Calu3 (cell line): ENCODE measurements at places on chromosomes 5 and 9.

- no peaks in the 10 kb centered on the region for H3K4me1 ChIP-seq
- no peak overlapping the region for H3K4me3 ChIP-seq
- H3K27me3 ChIP-seq = peaks cover 75% of the 10 kb centered on the region
These were observed 53.7 kb upstream of the ZBTB43 start for GRCh38 chr9:126750941-126751725.

- no peak overlapping the region for H3K27ac ChIP-seq
- no peaks in the 10 kb centered on the region for H3K27me3 ChIP-seq
- no peak overlapping the region for H3K4me3 ChIP-seq
These were observed 310.7 kb downstream of the ASTN2 start for GRCh38 chr9:117104206-117104605.

DNA sequence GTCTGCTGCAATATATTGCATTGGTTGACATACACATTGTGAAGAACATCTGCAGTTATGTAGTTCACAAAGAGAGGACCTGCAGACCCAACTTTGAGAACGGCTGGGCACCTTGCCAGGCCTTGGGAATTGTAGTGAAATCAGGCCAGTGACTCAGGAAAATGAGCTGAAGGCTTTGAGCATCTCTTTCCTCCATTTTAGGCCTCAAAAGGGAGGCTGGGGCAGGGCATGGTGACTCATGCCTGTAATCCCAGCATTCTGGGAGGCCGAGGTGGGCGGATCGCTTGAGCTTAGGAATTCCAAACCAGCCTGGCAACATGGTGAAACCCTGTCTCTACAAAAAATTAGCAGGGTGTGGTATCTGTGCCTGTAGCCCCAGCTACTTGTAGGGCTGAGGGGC, 1.4 kb upstream of the IPPK start:
- H3K27ac ChIP-seq = peak overlapping the region; percentile 80
- H3K4me1 ChIP-seq = peaks cover 18% of the 10 kb centered on the region
- H3K36me3 ChIP-seq = peaks cover 33% of the 10 kb centered on the region
- peak; percentile 76 for DNase-seq
- no peaks in the 10 kb centered on the region for H3K27me3 ChIP-seq

GRCh38 chr5:56815658-56816545, 553 bp downstream of the MAP3K1 start:
- DNase-seq = peak; percentile 32
- no peak overlapping the region for H3K27ac ChIP-seq
- peaks cover 49% of the 10 kb centered on the region for H3K36me3 ChIP-seq

- H3K36me3 ChIP-seq = no peaks in the 10 kb centered on the region
- H3K27me3 ChIP-seq = peaks cover 68% of the 10 kb centered on the region
- H3K4me1 ChIP-seq = no peaks in the 10 kb centered on the region
- no peak overlapping the region for H3K4me3 ChIP-seq
These were observed 101.6 kb downstream of the FSTL4 start for GRCh38 chr5:133510634-133511262.

DNA sequence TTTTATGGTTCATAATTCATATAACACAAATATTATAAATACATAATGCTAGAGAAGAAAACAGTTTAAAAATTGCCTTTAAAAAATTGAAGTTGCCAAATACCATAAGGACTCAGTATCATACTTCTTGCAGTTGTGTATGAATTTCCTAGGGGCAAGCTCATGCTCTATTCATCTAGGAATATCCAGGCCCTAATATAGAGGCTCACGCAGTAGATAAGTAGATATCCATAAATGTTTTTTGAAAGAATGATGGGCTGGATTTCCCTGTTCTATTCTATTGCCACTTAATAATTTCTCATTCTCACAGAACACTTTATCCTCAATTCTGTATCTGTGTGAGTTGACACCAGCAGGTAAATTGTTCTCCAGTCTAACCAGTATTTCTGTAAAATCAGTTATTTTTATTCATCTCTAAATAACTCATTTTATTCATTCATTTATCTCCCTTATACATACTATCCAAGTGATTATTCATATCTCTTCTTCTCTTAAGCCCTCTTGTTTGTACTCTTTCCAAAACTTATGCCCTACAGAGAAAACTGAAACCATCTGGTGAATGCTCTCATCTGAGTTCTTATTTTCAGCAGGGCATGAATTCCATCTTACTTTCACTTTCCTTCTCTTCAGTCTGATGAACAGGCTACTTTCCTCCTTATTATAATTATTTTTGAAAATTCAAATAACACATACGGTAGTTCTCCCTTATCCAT, 97.1 kb downstream of the SLC44A1 start:
- DNase-seq = no peak
- peaks cover 9% of the 10 kb centered on the region for H3K4me1 ChIP-seq
- no peak overlapping the region for H3K27ac ChIP-seq
- no peaks in the 10 kb centered on the region for H3K36me3 ChIP-seq
- H3K4me3 ChIP-seq = no peak overlapping the region

DNA sequence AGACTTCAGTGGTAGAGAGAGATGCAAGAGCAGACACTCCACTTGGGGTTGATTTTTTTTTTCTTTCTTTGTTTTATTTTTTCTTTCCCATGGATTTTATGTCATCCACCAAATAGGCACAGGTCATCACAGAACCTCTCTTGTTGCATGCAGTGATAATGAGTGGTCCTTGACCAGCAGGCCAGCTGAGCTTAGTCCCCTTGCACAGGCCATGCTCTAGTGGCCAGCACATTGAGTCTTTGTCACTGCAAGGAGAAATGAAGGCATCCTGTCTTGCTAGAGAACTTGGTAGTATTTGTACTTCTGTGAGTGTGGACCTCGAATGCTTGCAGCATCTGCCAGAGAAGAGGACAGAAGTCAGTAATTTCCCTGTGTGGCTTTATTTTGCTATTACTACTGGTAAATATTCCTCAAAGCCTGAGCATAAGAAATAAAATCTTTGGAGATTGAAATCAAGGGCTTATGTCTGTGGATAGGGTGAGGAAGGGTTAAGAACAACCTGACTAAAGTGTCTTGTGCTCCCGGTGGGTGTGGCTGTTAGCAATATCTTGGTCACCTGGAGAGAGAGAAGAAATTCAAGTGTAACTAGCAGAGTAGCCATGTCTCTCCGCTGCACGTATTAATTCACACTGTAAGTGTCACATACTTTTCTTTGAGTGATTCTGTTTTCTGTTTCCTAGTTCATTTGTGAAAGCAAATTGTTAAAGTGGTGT, 45.3 kb upstream of the NCS1 start:
- no peaks in the 10 kb centered on the region for H3K4me1 ChIP-seq
- no peaks in the 10 kb centered on the region for H3K27me3 ChIP-seq
- H3K4me3 ChIP-seq = no peak overlapping the region
- no peak overlapping the region for H3K27ac ChIP-seq
- no peak for DNase-seq

DNA sequence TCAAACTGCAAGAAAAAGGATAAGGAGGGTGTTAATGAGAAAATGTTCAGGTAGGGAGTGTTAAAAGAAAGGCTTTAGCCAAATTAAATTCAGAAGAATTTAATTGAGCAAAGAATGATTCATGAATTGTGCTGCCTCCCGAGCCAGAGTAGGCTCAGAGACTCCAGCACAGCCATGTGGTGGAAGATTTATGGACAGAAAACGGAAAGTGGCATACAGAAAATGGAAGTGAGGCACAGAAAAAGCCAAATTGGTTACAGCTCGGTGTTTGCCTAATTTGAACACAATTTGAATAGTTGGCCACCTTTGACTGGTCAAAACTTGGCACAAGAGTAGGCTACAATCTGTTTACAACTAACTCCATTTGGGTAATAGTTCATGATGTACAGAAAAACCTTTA, 9.6 kb upstream of the SLC30A5 start:
- no peak overlapping the region for H3K4me3 ChIP-seq
- peaks cover 4% of the 10 kb centered on the region for H3K36me3 ChIP-seq
- DNase-seq = no peak
- no peaks in the 10 kb centered on the region for H3K27me3 ChIP-seq
- peaks cover 11% of the 10 kb centered on the region for H3K4me1 ChIP-seq
- H3K27ac ChIP-seq = no peak overlapping the region

- no peak overlapping the region for H3K4me3 ChIP-seq
- peaks cover 12% of the 10 kb centered on the region for H3K4me1 ChIP-seq
- H3K27ac ChIP-seq = no peak overlapping the region
These were observed 11.3 kb upstream of the EXOC3 start for GRCh38 chr5:431711-432050.

- no peak overlapping the region for H3K27ac ChIP-seq
- H3K27me3 ChIP-seq = no peaks in the 10 kb centered on the region
- no peaks in the 10 kb centered on the region for H3K4me1 ChIP-seq
- peaks cover 22% of the 10 kb centered on the region for H3K36me3 ChIP-seq
These were observed 35.6 kb downstream of the CEP72 start for GRCh38 chr5:647727-648126.

DNA sequence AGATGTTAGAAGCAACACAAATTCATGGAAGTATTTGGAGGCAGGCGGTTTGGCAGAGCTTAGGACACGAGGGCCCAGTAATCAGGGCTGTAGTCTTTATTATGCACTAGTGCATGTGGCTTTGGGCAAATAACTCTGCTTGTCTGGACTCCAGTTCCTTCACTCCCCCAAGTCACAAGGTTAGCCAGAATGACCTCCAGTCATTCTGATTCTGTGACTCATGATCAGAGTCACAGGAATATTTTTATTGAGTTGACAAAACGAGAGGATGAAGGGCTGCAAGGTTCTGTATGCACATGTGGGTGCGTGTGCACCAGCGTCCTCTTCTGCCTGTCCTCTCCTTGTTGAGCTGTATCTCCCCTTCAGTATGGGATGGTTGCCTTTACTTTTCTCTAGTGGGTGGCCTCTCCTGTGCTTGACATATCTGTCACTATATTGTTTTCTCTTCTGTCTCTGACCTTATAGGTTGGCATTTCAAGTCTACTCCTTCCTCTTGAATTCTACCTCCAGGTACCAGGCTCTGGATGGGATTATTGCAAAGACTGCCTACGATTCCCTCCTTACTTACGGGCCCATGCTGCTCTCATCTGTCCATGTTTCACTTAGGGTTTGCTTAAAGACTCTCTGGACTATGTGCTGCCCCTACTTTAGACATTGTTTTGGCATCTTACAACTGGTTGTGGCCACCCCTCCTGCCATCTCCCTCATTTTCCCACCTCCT, 94.6 kb downstream of the KDM4C start:
- H3K4me3 ChIP-seq = peak overlapping the region; percentile 10
- no peaks in the 10 kb centered on the region for H3K36me3 ChIP-seq
- no peak for DNase-seq
- H3K4me1 ChIP-seq = peaks cover 12% of the 10 kb centered on the region
- H3K27ac ChIP-seq = no peak overlapping the region

- no peaks in the 10 kb centered on the region for H3K36me3 ChIP-seq
- no peak overlapping the region for H3K4me3 ChIP-seq
- H3K4me1 ChIP-seq = no peaks in the 10 kb centered on the region
- no peak overlapping the region for H3K27ac ChIP-seq
These were observed 311.0 kb downstream of the SLIT3 start for GRCh38 chr5:168989731-168990505.

DNA sequence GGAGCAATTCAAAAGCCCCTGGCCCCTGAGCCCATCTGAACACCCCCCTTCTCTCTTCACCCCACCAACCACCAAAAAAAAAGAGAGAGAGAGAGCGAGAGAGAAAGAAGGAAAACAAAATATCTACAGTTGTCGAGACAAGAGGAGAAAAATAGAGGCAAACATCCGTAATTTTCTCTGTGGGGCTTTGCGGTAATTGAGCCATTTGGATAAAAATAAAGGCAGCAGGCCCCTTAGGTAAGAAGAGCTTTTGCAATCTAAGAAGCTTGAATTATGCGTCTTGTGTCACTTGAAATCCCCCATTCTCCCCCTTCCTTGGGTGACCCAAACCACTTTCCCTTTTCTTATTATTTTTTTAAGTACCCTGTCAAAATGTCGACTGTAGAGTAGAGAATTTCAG, 35.5 kb upstream of the FUBP3 start:
- peaks cover 9% of the 10 kb centered on the region for H3K4me1 ChIP-seq
- H3K27ac ChIP-seq = no peak overlapping the region
- peaks cover 59% of the 10 kb centered on the region for H3K27me3 ChIP-seq
- no peak overlapping the region for H3K4me3 ChIP-seq

- DNase-seq = no peak
- H3K36me3 ChIP-seq = no peaks in the 10 kb centered on the region
- peaks cover 26% of the 10 kb centered on the region for H3K27me3 ChIP-seq
- H3K27ac ChIP-seq = no peak overlapping the region
- no peaks in the 10 kb centered on the region for H3K4me1 ChIP-seq
These were observed 16.1 kb upstream of the TMED7 start for GRCh38 chr5:115641948-115642347.

DNA sequence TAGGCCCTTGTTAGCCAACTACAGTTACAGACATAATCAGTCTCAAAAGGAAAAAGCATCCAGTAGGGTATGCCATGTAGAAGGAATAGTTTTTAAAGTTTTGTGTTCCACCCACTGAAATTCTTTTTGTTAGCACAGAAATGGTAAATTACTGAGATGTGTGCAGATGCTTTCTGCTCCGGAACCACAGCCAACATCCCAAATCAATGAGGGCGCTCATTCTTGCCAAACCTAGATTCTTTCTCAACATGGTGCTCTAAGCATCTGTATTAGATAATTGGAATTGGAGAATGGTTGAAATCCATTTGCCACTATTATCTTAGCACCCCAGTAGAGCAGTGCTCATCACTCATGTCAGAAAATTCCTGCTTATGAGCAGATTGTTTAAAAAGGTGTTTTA, 127.8 kb downstream of the SEC61B start:
- no peaks in the 10 kb centered on the region for H3K36me3 ChIP-seq
- H3K27me3 ChIP-seq = peaks cover 35% of the 10 kb centered on the region
- H3K27ac ChIP-seq = no peak overlapping the region
- H3K4me3 ChIP-seq = no peak overlapping the region
- no peak for DNase-seq

DNA sequence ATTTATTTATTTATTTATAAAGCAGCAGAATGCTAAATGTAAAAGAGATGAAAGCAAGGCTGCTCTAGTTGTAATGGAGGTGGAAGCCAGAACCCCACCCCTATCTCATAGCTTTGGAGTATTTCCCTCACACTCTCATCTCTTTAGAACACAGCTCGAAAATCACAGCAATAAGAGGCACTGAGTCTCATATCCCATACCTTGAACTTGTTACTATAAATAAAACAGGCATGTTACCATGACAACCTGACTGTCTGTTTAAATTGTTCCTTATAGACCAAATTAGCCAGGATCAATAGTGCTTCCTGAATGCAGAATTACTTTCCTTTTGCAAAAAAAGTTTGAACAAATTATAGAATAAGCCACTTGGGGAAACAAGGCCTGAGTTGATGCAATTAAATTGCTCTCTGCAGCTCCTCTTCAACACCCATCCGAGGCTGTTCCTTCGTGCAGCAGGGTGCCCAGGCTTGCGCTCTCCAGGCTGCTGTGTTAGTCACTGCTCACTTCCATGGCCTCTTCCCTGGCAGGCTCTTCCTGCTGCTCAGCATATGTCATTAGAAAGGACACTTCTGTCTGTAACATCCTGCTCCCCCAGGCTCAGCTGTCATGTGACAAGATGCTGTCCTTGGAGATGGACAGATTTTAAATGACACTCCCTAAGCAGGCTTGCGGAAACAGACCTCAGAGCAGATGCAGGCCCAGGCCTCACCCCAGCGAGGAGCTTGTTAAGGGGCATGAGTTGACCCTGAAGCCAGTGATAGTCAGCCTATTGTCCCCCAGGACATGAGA, 120.2 kb downstream of the CARTPT start:
- H3K4me3 ChIP-seq = no peak overlapping the region
- DNase-seq = no peak
- H3K27me3 ChIP-seq = peaks cover 8% of the 10 kb centered on the region
- no peak overlapping the region for H3K27ac ChIP-seq

- H3K27me3 ChIP-seq = no peaks in the 10 kb centered on the region
- H3K4me1 ChIP-seq = peaks cover 26% of the 10 kb centered on the region
- no peak overlapping the region for H3K4me3 ChIP-seq
- no peaks in the 10 kb centered on the region for H3K36me3 ChIP-seq
- peak; percentile 19 for DNase-seq
- H3K27ac ChIP-seq = peak overlapping the region; percentile 77
These were observed 91.9 kb upstream of the RASEF start for GRCh38 chr9:83154821-83155220.
